ENCODE measurements at places on chromosomes 1 and 21.

- no peak for DNase-seq
Observed at GRCh38 chr1:226529891-226530290, 18.7 kb upstream of the STUM start.

DNA sequence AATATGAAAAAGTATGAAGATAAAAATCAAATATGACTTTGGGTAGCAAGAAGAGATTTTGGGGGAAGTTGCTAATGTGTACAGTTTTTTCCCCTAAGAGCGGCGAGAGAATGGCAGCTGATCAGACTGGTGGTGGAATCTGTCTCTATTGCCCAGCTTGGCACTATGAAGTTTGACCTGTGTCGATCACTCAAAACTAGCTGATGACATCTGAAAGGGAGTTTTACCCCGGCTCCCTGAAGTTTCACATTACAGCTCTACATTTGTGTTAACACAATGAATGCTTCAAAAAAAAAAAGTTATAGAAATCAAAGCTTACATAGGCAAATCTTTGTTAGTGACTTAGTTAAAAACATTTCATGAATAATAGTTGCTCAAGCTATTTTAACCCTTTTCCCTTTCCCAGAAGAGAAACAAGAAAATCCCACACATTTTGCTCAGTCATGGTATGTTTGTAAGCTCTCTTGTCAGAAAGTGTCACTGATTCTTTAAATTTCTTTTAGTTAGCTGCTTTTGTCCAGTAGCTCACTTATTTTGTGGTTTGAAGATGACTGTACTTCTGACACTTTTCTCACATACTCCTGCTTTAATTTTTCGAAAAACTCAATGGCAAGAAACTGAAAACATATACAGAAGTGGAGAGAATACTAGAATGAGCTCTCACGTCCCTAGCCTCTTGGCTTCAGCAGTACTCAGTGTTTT, 41.3 kb downstream of the DYRK1A start:
- DNase-seq: no peak

- DNase-seq: no peak
Observed at GRCh38 chr21:40902993-40903392, 56.0 kb upstream of the DSCAM start.

- no peak for DNase-seq
Observed at GRCh38 chr21:45075596-45076244, 1.3 kb downstream of the ADARB1 start.

GRCh38 chr1:40806240-40806639, 22.7 kb downstream of the KCNQ4 start:
- no peak for DNase-seq

- no peak for DNase-seq
Observed at GRCh38 chr1:199747984-199748383, 279.5 kb upstream of the NR5A2 start.

GRCh38 chr1:225945564-225945963, 4.5 kb upstream of the LEFTY2 start:
- no peak for DNase-seq

GRCh38 chr1:7478809-7479499, 292.1 kb upstream of the VAMP3 start:
- DNase-seq: no peak

- no peak for DNase-seq
Observed at GRCh38 chr1:78236716-78237115, 190.9 kb downstream of the GIPC2 start.

DNA sequence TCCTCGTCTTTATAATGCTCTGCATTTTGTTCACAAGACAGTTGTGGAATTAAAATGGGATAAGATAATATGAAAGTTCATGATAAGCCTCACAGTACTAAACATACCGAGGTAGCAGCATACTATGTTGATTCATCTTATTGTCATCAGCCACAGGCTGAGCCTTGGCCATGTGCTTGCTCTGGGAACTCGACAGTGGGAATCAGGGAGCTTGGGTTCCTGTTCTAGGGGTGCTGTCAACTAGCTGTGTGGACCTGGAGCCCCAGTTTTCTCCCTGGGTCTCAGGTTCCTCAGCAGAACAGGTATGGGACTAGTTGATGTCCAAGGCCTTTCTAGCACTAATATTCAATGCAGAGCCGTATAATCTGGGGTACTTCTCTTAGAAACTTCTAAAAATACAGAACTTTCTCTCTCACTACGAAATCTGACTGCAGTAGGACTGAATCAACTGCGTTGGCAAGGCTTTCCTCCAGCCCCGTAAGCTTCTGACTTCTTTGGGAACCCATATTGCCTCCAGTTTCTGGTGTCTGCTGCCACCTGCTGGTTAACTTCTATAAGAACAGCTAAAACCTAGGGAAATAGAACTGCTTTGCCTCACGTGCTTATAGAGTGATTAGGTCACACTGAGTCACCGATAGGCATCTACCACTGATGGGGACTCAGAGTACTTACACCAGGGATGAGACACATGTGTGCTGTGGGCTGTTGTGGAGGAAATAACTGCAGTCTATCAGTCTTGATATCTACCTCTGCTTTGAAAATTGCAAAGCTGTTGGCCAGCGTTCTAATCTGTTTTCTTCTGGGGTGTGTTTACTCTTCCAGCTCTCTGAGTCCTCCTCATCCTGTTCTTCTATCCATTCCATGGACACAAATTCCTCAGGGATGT, 110.9 kb downstream of the RGL1 start:
- peak; percentile 72 for DNase-seq

DNA sequence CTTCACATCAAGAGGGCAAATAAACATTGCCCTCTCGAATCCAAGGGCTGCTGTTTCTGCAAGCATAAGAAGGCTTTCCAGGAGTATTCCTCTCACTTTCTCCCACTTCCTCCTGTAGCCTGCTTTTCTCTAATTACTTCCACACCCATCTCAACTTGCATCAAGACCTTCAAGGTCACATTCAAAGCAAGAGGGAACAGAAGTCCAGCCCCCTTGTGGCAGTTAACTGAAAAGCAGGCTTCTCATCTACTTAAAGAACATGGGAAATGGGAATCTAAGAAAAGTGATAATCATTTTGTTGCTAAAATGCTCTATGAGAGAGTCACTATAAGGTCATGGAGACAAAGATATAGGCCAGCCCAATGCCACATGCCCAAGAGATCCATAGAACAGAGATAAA, 874.4 kb downstream of the KCNT2 start:
- DNase-seq: no peak

DNA sequence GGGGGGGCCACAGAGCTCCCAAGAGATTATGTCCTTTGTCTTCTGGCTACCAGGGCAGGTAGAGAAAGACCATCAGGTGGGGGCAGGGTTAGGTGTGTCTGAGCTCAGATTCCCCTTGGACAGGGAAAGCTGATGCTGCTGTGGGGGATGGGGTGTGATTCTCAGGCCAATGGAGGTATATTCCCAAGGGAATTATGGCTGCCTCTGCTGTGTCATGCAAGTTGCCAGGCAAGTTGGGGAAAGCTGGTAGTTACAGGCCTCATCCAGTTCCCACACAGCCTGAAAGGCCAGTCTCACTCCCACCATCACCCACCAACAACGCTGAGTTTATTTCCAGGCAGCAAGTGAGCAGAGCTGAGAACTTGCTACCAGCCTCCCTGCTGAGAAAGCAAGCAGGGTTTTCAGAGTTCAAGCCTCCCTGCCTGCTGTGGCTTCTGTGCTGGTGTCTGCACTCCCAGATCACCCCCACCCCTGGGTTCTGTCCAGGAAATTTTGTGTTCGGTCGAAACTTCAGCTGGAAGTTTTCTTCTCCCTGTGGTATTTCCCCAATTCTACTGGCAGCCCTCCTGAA, 21.3 kb downstream of the IFI16 start:
- DNase-seq: no peak

DNA sequence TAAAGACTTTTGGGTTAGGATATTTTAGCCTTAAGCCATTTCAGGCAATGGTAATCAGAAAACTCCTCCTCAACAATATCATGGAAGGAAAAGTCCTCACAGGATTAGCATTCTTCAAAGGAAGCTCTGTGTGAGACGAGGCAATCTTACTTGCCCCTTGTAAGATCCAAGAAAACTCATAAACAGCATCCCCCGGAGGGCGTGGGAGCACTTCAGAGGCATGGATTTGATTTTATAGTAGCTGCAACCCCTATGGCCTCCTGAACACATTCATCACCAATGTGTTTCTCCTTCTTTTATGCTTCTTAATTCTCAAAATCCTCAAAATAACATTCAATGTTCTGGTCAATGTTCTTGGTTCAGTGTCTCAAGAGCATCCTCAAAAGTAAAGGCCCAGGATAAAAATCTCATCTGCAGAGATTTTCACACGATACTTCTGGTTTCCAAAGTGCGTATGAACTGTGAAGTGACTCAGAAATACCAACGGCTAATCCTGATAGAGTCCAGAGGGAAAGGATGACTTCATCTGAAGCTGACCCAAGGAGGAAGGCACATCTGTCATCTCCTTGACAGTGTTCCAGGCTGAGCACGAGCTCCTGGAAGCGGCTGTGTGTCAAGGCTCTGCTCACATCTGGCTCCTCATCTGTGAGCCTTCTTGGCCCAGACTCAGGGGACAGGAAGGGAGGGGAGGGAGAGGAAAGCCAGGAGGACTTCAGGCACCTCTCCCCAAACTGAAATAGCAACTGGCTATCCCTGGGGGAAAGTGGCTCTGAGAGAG, 49.3 kb upstream of the PSEN2 start:
- DNase-seq: no peak

DNA sequence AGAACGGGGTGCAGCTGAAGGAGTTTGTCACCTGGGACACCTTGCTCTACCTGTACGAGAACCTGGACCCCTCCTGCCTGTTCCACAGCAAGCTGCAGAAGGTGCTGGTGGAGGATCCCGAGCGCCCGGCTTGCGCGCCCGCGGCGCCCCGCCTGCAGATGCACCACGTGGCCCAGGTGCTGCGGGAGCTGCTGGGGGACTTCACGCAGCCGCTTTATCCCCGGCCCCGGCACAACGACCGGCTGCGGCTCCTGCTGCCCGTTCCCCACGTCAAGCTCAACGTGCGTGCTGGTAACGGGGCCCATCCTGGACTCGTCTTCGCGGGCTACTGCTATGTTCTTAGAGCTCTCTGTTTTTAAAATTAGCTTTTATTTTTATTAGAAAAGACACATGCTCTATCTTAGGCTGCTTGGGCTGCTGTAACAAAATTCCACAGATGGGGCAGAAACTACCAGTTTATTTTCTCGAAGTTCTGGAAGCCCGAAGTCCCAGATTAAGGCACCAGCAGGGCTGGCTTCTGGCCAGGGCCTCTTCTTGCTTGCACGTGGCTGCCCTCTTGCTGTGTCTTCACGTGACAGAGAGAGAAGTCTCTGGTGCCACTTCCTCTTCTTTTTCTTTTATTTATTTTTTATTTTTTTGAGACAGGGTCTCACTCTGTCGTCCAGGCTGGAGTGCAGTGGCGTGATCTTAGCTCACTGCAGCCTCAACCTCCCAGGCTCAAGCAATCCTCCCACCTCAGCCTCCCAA, 38.1 kb downstream of the TRPM2 start:
- DNase-seq: no peak

Measured in LNCaP clone FGC (cell line).